Activated CD8-positive, alpha-beta T cell treated with anti-CD3 and anti-CD28 coated beads for 36 hours (primary cell): ENCODE measurements at places on chromosomes 7 and 10. TPM values are rescaled to one million over a fixed set of nuclear protein-coding genes. Genes with fewer than 3 reads are reported as not detected.

DNA sequence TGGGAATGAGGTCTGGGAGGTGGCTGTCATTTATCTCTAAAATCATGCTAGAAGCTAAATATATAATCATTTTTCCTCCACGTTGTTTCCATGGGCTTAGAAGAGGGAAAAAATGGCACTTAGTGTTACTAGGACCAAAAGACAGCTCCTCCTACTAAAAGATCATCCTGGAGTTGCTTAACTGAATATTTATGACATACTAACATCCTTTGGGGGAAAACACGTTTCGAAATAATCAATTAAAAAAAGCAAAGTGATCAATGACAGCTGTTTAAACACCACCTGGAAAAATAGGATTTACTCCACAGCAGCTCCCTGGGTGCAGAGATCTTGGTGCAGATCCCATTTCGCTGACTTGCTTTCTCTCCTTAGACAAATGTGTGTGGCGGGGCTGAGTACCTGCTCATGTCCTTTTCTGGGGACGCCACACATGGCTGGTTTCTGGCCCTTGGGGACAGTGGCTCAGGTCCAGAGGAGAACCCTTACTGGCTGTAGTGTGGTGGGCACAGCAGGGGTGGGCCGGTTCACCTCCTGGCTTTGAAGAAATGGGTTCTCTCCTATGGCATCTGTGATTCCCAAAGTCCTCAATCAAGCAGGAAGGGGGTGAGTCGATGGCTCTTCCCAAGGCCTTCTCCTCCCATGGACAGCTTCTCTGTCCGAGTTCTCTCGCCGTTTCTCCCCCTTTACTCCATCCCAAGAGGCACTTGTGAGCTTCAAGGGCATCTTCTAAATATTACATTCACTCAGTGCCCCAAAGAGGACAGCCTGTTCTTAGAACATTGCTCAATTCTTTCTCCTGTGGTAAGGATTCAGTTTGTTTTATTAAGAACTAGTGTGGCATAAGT lies 156.4 kb upstream of the KLF14 start:
- peak overlapping the region; percentile 64 for H3K27ac ChIP-seq
- H3K4me3 ChIP-seq = no peak overlapping the region
- peaks cover 70% of the 10 kb centered on the region for H3K4me1 ChIP-seq
- DNase-seq = no peak
- peaks cover 79% of the 10 kb centered on the region for H3K36me3 ChIP-seq

DNA sequence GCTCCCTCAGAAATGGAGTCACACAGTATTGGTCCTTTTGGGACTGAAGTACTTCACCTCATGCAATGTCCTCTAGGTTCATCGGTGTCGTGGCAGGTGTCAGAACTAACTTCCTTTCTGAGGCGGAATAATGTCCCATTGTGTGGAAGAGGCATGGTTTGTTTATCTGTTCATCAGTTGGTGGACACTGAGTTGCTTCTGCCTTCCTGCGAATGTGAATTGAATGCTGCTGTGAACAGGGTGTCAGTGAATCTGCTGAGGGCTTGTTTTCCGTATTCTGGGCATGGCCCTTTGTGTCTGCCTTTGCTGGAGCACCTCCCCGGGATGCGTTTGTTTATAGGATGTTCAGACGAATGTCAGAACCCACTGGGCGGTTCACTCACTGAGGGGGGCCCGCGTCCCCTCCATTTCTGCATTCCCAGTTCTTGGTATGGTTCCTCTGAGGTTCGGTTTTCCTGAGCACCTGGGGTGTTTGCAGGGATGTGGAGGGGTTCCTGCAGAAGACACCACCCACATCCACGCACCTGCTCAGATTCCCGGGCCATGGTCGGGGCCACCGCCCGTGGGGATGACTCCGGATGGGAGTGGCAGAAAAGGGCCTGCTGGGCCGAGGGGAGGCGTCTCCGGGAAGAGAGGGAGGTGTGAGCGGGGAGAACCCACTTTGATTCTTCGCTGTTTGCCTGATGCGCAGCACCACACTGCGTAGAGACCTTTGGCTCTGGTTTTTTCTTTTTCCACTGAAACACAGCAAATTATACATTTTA lies 33.1 kb downstream of the CHST12 start:
- no peak overlapping the region for H3K4me3 ChIP-seq
- no peak overlapping the region for H3K27ac ChIP-seq
- H3K4me1 ChIP-seq = peaks cover 3% of the 10 kb centered on the region
- no peaks in the 10 kb centered on the region for H3K36me3 ChIP-seq
- no peak for DNase-seq

The CFAP46 gene
- total RNA-seq = not detected

- H3K4me3 ChIP-seq = no peak overlapping the region
- H3K36me3 ChIP-seq = no peaks in the 10 kb centered on the region
- H3K27me3 ChIP-seq = no peaks in the 10 kb centered on the region
Observed at GRCh38 chr10:14066106-14066505, 264.6 kb downstream of the FRMD4A start.

DNA sequence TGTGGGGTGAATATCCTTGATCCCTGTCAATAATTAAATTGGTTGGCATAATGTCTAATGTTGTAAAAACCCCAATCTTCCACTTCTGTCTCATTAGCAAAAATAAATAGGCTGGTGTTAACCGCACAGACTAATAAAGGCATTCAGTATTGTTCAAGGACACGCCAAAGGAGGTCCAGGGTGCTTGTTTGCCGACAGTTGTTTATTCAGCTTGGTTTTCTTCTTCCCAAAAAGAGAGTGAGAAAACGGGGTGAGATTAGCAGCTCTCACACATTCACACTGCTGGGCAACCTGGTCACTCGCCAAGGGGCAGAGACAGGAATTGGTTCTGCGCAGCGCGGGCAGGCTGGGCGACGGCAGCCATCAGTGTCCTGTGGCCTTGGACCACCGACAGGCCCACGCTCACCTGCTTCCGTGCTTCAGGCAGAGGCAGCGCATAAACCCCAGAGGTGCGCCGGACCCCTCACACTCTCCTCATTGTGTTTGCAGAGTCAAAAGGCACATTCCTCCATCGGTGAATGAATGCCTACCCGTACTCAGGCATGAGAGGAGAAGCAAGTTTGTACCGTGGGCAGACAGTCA lies 26.2 kb upstream of the LMBR1 start:
- H3K4me1 ChIP-seq = peaks cover 40% of the 10 kb centered on the region
- no peaks in the 10 kb centered on the region for H3K36me3 ChIP-seq
- DNase-seq = no peak
- H3K4me3 ChIP-seq = no peak overlapping the region
- no peak overlapping the region for H3K27ac ChIP-seq

DNA sequence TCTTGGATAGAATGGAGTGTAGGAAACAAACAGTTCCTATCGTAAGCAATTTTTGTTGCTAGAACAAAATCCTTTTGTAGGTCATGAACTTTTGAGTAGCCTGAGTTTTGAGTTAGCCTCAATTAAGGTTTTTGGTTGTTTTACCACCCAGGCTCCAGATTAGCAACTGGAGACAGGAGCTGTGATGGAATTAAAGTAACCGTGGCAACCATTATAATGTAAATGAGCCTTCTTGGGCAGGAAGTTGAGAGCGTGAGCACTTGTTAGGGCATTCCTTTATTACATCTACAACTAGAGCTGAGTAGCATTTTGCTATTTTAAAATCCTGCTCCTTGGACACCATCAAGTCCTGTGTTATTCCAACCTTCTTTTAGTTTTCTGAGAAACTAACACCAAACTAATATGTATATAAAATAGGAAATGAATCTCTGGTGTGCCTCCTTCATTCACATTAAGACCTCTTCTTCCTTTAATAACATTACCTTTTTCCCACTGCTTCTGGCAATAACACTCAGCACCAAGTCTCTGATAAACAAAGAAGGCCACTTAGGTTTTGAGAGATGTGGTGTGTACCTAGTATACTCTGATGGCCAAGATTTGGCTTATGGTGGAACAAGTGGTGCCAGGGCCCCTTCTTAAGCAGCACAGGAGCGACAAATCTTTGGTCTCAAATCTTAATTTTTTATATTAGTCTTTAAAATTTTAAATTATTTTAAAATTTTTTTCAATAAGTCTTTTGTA lies 34.0 kb downstream of the AHCYL2 start:
- H3K36me3 ChIP-seq = peaks cover 2% of the 10 kb centered on the region
- H3K4me3 ChIP-seq = no peak overlapping the region
- no peak for DNase-seq
- no peaks in the 10 kb centered on the region for H3K27me3 ChIP-seq
- peaks cover 16% of the 10 kb centered on the region for H3K4me1 ChIP-seq

The VSTM4 gene
- 0.09 TPM for total RNA-seq

GRCh38 chr10:3876350-3876962 lies 91.4 kb upstream of the KLF6 start:
- no peaks in the 10 kb centered on the region for H3K36me3 ChIP-seq
- H3K27me3 ChIP-seq = no peaks in the 10 kb centered on the region
